ENCODE measurements at places on chromosomes 12 and 14.

DNA sequence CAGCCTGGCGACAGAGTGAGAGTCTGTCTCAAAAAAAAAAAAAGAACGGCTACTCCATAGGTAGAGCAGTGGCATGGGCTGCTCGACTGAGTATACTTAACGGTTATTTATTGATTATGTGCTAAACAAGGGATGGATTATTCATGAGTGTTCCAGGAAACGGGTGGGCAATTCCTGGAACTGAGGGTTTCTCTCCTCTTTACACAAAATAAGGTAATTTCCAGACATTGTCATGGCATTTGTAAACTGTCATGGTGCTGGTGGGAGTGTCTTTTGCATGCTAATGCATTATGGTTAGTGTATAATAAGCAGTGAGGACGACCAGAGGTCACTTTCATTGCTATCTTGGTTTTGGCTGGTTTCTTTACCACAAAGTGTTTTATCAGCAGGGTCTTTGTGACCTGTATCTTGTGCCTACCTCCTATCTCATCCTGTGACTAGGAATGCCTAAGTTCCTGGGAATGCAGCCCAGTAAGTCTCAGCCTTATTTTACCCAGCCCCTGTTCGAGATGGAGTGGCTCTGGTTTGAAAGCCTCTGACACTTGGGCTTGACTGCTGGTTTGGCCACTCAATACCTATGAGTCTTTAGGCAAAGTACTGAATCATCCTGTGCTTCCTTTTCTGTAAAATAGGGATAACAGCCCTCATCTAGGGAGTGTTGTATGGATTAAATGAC is 3.2 kb downstream of the DGLUCY start:
- DNase-seq: no peak

DNA sequence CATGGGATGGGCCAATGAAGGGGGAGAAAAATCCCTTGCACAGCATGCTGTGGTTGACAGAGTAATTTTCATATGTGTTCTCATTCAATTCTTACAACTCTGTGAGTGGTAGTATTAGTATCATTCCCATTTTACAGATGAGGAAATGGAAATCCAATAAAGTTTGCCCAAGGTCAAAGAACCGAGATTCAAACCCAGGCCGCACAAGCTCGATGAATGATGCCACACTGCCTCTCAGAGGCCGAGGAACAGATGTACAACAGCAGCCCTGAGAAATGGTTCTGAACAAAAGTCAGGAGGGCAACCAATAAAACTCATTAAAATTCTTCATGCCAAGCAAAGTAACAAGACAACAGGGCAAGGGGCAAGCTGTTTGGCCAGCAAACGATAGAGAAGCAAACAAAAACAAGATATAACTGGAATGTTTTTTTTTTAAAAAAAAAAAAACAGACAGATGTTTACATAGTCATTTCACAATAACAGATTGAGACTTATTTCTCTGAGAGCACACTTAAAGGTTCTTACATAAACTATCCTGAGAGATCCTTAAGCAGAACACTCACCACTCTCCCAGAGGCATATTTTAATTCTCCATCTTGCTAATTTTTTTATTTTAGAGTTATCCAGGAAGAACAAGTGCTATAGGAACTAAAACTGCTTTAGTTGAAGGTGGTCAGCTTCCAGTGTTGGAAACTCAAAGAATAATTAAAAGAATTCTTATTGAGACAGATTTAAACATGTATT is 85.8 kb downstream of the EXOC5 start:
- no peak for DNase-seq

- DNase-seq: no peak
Observed at GRCh38 chr14:65483647-65484046, 71.1 kb downstream of the FUT8 start.

GRCh38 chr14:94056579-94057308 is 24.3 kb downstream of the DDX24 start:
- no peak for DNase-seq

- DNase-seq: no peak
Observed at GRCh38 chr12:14959463-14959862, 1.9 kb downstream of the ARHGDIB start.

DNA sequence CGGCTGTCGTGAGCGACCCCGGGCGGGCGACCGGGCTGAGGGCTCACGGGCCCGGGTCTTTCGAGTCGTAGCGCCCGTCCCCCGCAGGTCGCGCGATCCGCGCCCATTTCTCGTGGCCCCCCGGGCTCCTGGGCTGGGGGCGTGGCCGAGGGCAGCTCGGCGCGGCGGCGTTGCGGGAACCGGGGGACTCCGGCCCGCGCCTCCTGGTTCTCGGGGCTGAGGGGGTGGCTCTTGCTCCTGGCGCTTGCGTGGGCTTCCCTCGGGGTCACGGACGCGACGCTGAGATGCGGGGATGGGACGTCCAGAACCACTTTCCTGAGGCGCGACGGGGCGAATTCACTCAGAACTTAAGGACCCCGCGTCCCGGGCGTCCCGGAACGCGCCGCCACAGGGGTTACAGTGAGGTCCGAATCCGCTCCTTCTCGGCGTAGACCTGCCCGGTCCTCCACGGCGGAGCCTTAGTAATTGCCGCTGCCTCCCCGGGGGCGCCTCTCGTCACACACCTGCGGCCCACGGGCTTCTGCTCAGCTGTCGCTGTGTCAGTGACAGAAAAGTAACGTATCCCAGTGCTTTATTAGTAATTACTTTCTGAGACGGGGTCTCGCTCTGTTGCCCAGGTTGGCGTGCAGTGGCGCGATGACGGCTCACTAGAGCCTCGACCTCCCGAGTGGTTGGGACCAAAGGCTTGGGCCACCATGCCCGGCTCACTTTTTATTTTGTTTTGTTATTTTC is 606 bp downstream of the EP400 start:
- peak; percentile 35 for DNase-seq

- no peak for DNase-seq
Observed at GRCh38 chr12:20493934-20494333, 125.6 kb downstream of the PDE3A start.

GRCh38 chr12:46385438-46385837 is 12.9 kb upstream of the SLC38A2 start:
- no peak for DNase-seq

DNA sequence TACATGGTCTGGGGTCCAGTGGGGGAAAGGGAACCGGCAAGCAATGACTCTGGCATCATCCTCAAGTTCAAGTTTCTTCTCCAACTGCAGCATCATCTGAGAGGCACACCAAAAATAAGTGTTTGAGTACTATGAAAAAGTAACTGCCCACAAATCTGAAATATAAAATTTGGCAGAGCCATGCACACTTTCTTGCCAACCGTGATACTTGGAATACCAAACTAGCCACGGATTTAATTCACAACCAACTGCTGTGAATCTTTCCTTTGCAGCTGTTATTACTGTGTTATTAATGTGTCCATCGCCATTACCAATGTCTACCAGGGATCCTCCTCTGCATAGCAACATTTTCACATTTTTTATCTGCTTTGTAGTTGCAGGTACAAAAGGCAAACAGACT is 74.6 kb downstream of the GXYLT1 start:
- no peak for DNase-seq

DNA sequence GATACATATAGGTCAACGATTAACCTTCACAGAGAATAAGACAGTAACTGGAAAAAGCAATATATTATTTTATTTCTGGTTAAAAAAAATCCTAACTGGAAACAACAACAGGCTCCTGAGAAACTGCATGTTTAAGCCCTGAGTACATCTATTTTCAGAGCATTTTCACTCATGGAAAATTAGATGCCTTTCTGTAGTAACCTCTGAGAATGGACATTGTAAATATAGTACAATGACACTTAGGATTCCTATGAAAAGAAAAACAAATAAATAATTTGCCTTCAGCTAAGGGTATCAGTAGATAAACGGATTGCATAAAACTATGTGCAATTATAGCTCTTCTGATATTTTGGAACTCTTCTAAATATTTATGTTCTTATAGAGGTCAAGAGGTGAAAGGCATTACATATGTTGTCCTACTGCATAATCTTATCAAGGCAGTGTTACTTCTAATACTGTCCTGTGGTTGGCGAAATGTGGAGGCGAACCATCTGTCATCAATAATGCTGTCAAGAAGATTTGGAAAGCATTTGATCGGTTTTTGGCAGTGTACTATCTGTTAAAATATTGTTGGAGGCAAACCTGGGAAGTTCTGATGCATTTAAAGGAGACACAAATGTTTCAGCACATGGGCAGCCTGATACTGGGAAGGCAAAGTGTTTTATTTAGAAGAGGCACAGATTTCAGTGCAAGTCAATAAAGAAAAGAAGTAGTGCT is 381.8 kb downstream of the BTG1 start:
- DNase-seq: no peak

GRCh38 chr12:3929875-3930615 is 56.8 kb upstream of the PARP11 start:
- no peak for DNase-seq

DNA sequence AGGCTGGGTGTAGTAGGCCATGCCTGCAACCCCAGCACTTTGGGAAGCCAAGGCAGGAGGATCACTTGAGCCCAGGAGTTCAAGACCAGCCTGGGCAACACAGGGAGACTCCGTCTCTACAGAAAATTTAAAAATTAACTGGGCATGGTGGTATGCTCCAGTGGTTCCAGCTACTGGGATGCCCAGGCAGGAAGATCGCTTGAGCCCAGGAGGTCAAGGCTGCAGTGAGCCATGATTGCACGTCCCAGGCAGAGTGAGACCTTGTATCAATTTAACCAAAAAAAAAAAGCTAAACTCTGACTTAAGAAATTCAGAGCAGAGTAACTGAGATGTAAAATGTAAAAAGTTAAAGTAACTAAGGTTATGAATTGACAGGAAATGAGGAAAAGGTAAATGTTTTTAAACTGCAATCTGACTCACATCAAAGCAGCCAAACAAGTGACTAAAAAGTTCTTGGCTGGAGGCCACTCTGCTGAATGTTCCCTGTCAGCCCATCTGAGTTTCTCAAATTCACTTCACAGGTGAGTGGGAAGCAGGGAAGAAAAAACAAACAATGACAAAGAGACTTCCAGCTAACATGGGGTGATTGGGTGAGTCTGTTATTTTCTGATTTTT is 21.3 kb downstream of the PRKD1 start:
- DNase-seq: peak; percentile 65

- DNase-seq: peak; percentile 72
Observed at GRCh38 chr12:120257041-120257821, 8.3 kb downstream of the PXN start.

GRCh38 chr12:130097798-130098255 is 64.4 kb upstream of the FZD10 start:
- no peak for DNase-seq

DNA sequence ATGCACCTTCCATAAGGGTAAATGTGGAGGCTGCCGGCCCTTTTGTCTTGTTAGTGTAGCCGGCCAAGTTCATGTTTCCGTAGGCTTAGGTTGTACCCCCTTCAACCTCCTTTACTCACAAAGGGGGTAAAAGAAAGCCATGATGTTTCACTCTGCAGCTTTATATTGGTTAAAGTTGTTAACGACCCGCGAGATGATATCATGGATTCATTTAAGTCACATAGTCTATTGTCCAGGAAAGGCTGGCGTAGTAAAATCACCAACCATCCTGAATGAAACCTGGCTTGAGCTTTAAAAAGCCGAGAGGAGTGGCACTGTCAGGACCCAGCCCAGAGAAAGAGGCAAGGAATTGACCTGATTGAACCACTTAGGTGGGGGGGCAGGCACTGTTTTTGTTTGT is 1.3 kb downstream of the UNG start:
- DNase-seq: no peak

DNA sequence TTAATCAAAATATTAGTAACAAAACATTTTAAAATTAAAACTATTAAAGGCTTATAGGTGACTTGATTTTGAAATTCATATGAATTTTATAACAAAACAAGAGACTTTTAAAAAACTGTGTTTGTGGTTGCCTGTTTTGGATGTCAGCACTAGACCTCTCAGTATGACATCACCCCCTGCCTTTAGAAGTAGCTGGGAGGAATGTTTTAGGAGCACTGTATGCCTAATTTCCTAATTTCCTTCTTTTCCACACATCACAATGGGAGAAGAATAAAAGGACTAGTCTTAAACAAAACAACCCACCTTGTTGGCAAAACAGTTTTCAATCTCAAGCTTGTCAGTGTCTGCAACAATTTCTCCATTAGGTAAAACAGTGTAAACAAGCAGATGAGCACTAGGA is 48.1 kb upstream of the PZP start:
- no peak for DNase-seq

GRCh38 chr14:69797573-69798338 is 715 bp upstream of the SLC10A1 start:
- no peak for DNase-seq

DNA sequence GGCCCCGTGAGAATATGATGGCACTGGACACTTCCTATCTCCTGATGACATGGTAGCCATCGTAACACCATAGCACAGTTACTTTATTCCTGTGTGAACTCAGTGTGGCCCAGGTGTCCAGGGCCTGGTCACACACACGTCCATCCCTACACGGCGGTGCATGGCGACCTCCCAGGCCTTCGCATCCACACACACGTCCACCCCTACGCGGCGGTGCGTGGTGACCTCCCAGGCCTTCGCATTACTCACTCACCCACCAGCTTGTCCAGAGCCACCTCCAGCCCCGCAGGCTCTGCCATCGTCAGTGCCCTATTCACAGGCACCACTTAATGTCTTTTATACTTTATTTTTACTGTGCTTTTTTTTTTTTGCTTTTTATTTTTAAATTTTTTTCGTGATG is 39.4 kb upstream of the TEX22 start:
- DNase-seq: no peak

GRCh38 chr14:52380294-52380693 is 66.2 kb downstream of the PTGER2 start:
- no peak for DNase-seq

GRCh38 chr12:63037746-63038712 is 103.1 kb upstream of the PPM1H start:
- DNase-seq: no peak

- DNase-seq: no peak
Observed at GRCh38 chr12:96249196-96250118, 55.3 kb downstream of the ELK3 start.

DNA sequence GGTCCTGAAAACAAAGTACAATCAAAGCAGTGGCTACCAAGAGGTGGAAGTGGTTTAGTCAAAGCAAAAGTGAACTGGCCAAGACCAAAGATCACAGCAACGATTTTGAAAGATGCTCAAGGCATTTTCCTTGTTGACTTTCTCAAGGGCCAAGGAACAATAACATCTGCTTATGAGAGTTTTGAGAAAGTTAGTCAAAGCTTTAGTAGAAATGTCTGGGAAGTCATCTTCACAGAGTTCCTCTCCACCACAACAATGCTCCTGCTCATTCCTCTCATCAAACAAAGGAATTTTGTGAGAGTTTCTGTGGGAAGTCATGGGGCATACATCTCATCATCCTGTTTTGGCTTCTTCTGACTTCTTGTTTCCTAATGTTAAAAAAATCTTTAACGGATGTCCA is 80.1 kb downstream of the PLEKHA5 start:
- no peak for DNase-seq
